ENCODE measurements at places on chromosomes 4 and X.

GRCh38 chr4:128289523-128290158 is 2.0 kb upstream of the PGRMC2 start:
- peaks cover 4% of the 10 kb centered on the region for H3K36me3 ChIP-seq
- H3K27me3 ChIP-seq: no peaks in the 10 kb centered on the region
- H3K4me3 ChIP-seq: peak overlapping the region; percentile 59
- peak; percentile 78 for DNase-seq
- H3K4me1 ChIP-seq: peaks cover 28% of the 10 kb centered on the region

GRCh38 chrX:155745792-155746191 is 133.0 kb upstream of the TMLHE start:
- no peaks in the 10 kb centered on the region for H3K36me3 ChIP-seq
- H3K4me3 ChIP-seq: no peak overlapping the region
- peaks cover 10% of the 10 kb centered on the region for H3K4me1 ChIP-seq
- peak overlapping the region; percentile 50 for H3K27ac ChIP-seq
- no peak for DNase-seq

GRCh38 chrX:121886557-121886956 is 839.1 kb downstream of the GLUD2 start:
- no peak for DNase-seq
- H3K4me1 ChIP-seq: no peaks in the 10 kb centered on the region
- no peaks in the 10 kb centered on the region for H3K36me3 ChIP-seq
- H3K27me3 ChIP-seq: no peaks in the 10 kb centered on the region

DNA sequence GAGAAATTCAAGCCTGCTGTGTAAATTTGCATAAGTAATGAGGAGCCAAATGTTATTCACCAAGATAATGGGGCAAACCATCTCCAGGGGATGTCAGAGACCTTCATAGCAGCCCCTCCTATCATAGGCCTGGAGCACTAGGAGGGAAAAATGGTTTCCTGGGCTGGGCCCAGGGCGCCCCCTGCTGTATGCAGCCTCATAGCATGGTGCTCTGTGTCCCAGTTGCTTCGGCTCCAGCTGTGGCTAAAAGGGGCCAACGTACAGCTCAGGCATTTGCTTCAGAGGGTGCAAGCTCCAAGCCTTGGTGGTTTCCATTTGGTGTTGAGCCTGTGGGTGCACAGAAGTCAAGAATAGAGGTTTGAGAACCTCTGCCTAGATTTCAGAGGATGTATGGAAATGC is 859.3 kb downstream of the RPA4 start:
- no peak for DNase-seq
- H3K4me1 ChIP-seq: no peaks in the 10 kb centered on the region
- H3K4me3 ChIP-seq: no peak overlapping the region
- no peak overlapping the region for H3K27ac ChIP-seq
- no peaks in the 10 kb centered on the region for H3K36me3 ChIP-seq

DNA sequence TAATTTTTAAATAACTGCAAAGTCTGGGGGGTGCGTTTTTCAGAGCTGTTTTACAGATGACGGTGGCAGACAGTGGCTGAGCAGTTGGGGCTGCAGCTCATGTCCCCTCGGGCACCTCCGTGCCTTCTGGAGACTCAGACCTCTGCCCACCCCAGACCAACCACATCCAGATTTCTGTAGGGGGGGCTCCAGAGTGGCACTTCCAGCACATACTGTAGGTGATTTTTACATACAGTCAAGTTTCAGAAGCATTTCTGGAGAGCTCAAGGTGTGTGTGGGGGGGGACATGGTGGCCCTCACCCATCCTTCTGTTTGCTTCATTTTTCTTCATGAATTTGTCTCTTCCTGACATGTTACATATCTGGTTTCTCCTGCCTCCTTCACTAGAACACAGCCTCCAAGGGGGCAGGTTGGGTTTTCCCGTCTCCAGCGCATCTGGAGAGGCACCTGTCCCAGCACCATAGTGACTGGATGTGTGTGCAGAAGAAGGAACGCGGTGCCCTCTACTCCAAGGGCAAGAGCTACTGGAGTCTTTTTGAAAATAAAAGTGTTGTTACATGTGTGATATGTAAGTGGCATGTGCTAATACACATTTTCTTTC is 37.5 kb downstream of the TMEM271 start:
- no peak overlapping the region for H3K27ac ChIP-seq
- H3K4me3 ChIP-seq: no peak overlapping the region
- peaks cover 6% of the 10 kb centered on the region for H3K36me3 ChIP-seq
- H3K4me1 ChIP-seq: no peaks in the 10 kb centered on the region
- H3K27me3 ChIP-seq: no peaks in the 10 kb centered on the region

DNA sequence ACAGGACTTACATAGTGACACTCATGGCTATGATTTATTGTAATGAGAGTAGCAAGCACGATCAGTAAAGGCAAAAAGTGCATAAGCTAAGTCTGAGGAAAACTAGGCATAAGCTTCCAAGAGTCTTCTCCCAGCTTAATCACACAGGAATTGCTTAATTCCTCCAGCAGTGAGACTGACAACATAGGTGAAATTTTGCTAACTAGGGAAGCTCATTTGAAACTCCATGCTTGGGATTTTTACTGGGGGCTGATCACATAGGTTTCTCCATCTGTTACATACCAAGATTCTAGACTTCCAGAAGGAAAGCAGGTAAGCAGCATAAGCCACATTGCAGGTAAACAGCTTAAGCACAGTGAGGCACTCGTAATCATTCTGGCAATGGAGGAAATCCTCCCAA is 71.8 kb upstream of the FHDC1 start:
- H3K4me1 ChIP-seq: no peaks in the 10 kb centered on the region
- peaks cover 7% of the 10 kb centered on the region for H3K36me3 ChIP-seq
- DNase-seq: no peak
- H3K27me3 ChIP-seq: no peaks in the 10 kb centered on the region
- no peak overlapping the region for H3K27ac ChIP-seq
- no peak overlapping the region for H3K4me3 ChIP-seq

- no peak overlapping the region for H3K4me3 ChIP-seq
- peaks cover under 1% of the 10 kb centered on the region for H3K4me1 ChIP-seq
- no peak overlapping the region for H3K27ac ChIP-seq
- no peaks in the 10 kb centered on the region for H3K27me3 ChIP-seq
- peaks cover 12% of the 10 kb centered on the region for H3K36me3 ChIP-seq
- DNase-seq: no peak
Observed at GRCh38 chrX:16610121-16610621, 39.8 kb upstream of the S100G start.

All from K562 (cell line).